ENCODE measurements at places on chromosomes 16 and 17.

DNA sequence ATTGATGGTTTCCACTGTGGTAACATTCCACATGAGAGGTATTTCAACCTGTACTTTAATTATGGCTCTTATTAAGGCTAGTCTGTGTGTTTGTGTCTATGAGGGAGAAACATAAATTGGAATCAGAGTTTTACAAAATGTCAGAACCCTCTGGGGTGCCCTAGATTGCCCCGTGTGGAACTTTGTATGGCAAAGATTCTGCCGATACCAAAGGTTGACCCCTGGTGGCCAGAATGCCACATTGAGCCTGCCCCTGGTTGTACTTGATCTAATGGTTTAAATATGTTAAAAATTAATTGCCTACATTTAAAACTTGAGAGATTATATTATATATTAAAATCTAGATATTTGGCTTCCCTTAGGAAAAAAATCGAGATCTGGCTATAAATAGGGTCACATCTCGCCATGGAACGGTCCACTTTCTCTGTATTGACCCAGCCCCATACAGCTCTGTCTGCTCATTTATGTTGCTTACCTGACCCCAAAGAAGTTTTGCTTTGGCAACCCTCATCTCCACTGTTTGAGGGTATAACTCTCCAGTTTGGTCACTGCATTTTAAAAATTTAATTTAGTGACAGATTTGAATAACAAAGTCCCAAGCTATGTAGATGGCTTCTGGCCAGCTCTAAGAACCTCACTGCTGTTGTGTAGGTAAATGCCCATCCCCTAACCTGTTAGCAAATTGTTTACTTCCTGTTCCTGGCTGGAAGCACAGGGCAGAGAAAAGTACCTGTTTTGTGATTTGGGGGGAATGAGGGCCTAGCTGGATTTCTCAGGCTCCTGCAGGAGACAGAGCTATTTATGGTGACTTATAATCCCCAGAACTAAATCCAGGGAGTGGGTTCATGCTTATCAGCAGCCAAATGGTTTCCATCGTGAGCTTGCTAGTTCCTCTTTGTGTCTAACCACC is 95.0 kb downstream of the PLCG2 start:
- DNase-seq: no peak

DNA sequence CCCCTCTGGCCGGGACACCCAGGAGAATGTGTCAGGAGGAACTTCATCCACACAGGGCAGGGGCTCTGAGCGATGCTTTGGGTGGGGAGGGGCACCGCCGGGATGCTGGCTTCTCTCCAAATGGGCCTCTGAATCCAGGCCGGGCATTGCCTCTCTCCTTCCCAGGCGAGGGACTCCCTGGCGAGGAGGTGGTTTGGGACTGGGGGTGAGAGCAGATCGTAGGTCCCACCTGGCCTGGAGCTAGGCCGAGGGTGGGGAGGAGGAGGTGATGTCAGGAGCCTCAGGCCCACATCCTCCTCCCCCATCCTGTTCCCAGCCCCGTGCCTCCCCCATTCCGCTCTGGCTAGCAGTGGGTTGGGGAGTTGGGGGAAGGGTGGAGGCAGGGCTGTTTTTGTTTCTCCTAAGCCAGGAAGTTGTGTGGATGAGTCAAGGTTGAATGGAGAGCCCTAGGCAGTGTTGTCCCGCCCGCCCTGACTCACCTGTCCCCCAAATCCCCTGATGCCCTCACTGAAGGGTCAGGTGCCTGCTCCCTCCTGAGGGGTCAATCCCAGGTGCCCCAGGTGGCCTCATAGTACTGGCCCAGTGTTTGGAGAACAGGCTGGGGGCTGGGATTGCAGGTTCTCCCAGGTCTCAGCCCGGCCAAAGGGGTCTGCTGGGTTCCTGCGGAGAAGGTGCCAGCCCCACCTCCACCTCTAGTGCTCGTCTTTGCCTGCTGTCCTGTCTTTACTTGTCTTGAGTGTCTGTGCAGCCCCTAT is 2.8 kb downstream of the GRB7 start:
- no peak for DNase-seq

DNA sequence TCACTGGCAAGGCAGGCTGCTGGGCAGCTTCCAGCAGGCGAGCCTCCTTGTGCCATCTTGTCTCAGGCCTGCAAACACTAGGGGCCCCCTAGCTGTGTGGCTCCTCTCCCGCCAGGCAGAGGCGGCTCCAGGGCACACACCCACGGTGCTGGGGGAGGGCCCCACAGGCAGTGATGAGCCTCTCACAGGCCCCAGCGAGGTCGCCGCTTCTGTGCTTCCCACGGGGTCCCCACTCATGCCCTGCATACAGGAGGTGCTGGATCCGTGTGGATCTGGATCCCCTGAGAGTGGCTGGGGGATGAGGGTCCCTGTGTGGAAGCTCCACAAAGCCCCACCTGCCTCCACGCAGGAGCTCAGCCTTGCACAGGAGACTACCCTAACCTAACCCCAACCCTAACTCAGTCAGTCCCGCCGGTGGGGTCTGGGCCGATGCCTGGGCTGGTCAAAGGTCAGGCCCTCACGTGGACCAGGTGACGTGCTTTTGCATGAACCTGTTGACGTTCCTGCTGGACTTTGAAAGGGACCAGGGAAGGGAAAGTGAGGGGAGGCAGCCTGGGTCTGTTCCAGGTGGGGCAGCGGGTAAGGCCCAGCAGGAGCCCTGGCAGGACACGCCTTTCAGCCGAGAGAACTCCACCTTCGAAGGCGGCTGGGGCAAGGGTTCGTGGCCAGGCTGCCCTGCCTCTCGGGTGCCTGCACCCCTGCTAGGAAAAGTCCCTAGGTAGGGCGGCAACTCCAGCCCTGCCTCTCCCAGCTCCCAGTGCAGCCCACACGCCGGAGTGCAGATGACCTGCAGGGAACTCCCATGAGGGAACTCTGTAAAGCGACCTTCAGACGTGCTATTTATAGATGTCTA is 5.2 kb downstream of the SECTM1 start:
- no peak for DNase-seq

GRCh38 chr17:2957631-2958286 is 105.6 kb downstream of the OR1D5 start:
- no peak for DNase-seq

DNA sequence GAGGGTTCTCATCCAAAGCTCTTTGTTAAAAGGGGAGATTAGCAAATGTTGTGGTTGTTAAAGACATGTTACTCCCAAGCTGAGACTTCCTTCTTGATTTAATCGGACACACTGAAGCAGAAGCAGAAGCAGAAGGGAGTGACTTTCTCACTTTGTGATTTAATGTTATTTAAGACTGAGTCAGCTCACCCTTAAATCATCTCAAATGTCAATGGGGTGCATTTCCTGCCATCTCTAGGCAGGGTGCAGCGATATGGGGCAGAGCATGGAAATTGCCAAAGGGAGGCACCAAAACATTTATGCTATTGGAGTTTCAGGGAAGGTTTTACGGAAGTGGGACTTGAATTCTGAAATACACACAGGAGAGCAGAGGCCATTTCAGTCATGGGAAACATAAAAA is 283.6 kb downstream of the ABCC12 start:
- no peak for DNase-seq
